ENCODE measurements at places on chromosomes 2 and 18.
A peak's percentile ranks its signal among the peaks of the same experiment; 100 is the strongest.

DNA sequence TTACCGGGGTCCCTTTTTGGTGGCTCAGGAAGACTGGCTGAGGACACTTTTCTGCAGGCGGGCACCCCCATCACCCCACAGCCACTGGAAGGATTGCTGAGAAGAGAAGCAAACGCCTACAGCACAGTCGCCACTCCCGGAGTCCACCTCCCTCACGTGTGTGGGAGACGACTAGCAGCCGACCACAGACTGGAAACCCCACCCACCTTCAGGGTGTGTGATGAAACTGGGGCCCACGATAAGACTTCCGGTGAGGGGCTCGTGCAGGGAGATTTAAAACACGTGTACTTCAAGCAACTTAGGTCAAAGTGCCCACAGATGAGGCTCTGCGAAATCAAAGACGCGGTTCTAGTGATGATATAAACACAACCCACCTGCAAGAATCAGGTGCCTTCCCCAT, 26.3 kb downstream of the MBP start:
- DNase-seq: peak; percentile 48

- no peak for DNase-seq
These were observed 477 bp upstream of the WDCP start for GRCh38 chr2:24047703-24048033.

GRCh38 chr2:5546181-5546580, 146.0 kb upstream of the SOX11 start:
- no peak for DNase-seq

GRCh38 chr18:43009674-43010073, 105.8 kb downstream of the RIT2 start:
- DNase-seq: no peak

DNA sequence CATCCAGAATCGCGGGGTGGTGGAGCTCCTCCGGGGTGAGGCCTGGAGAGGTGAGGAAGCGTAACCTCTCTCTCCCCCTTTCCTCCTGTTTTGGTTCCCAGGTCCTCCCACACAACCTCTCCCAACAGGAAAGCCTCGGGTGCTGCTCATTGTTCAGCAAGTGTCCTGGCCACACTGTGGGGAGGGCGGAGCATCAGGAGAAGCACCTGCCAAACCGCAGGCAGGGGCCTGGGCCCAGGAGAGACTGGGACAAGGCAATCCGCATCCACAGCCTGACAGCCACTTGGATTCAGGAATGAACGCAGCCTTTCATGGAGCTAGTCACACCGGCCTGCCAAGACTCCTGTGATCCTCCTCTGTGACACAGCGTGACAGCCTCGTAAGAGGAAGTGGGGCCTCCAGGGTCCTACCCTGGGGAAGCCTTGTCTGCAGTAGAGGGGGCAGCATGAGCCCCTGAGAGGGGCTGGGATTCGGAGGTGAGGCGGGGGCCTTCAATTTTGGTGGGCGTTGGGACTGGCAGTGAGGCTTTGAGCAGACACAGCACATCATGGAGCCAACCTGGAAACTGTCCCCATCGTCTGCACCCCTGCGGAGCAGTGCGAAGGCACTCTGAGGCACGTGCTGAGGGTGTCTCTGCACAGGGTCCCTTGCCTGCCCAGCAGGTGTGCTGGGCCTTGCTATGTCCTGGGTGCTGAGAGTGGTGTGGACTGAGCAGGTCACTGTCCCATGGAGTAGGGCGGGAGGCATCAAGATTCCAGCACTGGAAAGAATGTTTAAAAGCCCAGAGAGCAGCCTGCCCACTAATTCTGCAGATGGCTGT, 62.2 kb downstream of the EDAR start:
- no peak for DNase-seq

All from stimulated activated CD4-positive, alpha-beta T cell treated with anti-CD3 and anti-CD28 coated beads, Interleukin-12 subunit alpha, Interleukin-12 subunit beta, amount 100 ng/mL, for 48 hours (primary cell).